Amniotic epithelial cell (primary cell): ENCODE measurements at places on chromosomes 7 and 10.

DNA sequence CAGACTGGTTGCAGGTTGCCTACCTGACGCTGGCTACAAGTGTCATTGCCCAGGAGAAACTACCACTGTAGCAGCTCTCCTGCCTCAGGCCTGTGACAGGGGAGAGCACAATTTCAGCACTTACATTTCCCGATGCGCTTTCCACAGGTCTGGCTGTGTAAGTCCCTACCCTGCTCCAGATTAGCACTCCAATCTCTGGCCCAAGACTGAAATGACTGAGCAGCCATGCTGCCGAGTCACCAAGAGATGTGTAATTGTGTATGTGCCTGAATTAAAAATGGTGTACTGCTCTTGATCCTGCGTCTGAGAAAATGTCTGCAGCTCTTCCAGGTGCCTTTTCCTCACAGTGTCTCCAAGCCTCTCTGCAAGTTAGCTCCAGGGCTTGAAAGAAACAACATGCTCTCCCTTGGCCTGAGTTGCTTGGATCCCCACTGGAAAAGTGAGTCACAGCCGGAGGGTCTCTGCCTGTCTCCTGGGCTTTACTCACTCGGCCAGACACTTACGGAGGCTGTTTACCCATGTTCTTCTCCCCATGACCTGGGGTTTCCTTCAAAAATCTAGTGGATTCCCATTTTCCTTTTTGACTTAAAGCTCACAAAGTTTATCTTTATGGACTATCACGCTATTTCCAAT is 1001.7 kb upstream of the KCND2 start:
- DNase-seq = no peak

DNA sequence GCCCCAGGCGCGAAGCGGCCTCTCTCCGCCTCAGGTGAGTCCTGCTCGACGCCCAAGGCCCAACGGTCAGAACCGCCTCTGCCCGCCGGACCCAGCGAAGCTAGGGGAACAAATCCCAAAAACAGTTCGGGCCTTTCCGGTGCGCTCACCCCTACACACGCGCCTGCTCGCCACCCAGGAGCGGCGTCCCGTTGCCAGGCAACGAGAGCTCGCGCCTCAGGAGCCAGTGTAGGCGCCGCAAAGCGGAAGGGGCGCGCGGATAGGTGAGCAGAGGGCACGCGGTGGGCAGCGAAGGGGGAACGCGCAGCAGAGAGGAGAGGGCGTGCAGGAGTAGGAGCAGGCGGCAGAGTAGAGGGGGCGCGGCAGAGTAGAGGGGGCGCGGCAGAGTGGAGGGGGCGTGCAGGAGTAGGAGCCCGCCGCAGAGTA is at the start of the genes DYDC1 and DYDC2:
DYDC1 (minus strand) TSS at position 193 of the 426 bp plus-strand sequence. CDS start 4,154 bp downstream, outside the sequence.
DYDC2 (plus strand) TSS at position 219 of the 426 bp plus-strand sequence. CDS start 5,663 bp downstream, outside the sequence.
- peak; percentile 13 for DNase-seq

DNA sequence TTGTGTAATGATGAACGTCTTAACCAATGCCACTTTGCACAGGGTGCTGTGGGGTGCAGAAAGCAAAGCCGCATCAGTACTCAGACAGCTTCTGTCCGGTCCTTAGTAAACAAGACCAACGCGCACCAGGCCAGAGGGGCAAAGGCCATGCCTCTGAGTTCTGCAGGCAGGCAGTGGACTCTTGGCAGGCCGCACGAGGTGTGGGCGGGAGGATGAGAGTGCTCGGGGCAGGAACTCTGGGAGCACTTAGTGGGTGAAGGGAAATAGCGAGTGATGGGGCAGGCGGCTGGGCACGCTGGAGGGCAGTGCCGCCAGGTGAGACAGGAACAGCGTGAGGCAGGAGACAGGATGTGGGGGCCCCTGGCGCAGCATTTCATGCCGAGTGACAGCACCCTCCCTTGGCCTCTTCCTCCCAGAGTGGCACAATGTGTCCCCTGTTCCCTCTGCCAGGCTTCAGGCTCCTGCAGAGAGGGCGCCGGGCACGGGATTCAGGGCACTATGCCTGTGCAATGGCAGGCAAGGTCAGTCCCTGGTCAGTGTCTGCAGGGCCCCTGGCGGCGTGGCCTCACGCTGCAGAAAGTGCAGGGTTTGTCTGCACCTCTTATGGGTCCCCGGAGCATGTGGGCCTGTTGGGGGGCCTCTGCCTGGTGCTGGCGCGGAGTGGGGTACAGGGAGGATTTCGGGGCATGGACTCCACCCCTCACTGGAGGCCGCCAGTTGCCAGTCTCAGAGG is 60.4 kb downstream of the VIPR2 start:
- no peak for DNase-seq

- no peak for DNase-seq
Observed at GRCh38 chr7:17745610-17746009, 194.7 kb downstream of the SNX13 start.

- peak; percentile 49 for DNase-seq
Observed at GRCh38 chr10:98242823-98243222, 25.2 kb downstream of the LOXL4 start.

- DNase-seq = no peak
Observed at GRCh38 chr7:143390104-143390772, 9.1 kb downstream of the ZYX start.

DNA sequence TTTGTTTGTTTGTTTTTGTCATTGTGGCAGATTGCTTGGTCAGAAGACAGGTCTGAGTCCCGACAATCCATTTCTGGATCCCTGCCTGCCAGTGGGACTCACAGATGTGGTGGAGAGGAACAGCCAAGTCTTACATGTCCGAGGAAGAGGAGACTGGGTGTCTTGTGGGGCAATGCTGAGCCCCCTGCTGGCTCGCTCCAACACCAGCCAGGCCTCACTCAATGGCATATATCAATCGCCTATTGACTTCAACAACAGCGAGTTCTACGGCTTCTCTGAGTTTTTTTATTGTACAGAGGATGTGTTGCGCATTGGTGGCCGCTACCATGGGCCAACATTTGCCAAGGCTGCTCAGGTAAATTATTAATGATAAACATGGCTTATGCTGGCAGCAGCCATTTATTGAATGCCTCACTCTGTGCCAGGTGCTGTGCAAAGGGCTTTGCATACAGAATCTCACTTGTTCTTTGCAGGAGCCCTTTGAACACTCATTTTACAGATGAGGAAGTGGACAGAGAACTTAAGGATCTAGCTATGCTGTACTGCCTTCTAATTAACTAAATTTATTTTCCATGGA is 33.3 kb downstream of the COX15 start:
- DNase-seq = no peak

- DNase-seq = peak; percentile 21
Observed at GRCh38 chr10:17161775-17162174, 32.2 kb upstream of the CUBN start.

DNA sequence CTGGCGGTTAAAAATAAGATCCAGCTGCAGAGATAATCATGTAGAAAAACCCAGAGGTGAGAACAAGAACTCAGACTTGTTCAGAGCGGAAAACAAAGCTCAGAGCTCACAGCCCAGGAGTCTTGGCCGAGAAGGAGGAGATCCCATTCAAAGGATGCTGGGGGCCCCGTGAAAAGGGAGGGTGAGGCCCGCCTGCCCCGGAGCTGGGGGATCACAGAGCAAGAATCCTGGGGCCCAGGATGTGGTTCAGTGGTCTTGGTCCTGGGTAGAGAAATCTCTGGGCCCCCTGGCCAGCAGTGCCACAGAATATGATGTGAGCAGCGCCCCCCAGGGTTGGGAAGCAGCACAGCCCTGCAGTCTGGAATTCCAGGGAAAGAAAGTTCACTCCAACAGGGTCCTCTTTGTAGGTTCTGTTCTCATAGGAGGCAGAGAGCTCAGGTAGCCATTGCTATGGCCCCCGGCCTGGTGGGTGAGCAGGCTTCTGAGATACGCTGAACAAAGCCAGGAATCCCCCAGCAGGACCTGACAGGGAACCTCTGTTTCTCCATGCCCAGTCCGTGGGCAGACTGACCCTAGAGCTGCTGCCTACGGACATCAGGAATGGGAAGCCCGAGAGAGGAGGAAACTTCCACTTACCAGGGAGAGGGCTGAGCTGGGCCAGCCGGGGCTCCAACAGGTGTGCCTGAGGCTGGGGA is 77.7 kb upstream of the GNA12 start:
- no peak for DNase-seq

DNA sequence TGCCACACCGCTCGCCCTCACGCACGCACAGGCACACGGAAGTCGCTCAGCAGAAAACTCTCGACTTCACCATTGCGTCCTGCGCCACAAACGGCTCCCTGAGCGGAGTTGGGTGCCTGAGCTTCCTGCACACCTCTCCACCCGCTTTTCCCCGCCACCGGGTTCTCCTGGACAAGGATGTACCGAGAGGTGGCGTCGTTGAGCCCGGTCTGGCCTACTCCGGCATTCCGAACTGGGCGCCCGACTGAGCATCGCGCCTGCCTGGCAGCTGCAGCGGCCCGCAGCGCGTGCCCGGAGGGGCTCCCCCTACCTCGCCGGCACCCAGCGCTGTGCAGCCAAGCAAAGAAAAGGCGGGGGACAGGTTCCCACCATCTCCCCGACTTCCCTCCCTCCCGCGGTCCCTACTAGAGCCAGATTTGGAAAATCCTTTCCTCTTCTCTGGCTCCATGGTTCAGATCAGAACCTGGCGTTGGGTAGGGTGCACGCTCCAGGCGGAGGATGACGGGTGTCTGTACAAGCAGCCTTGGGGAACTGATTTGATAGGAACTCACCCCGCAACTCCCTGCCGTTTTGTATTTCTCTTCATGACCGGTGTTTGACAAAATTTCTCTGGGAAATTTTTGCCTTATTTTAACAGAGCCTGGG is 1.7 kb downstream of the SORCS3 start:
- DNase-seq = peak; percentile 16

- no peak for DNase-seq
Observed at GRCh38 chr10:60135020-60135419, 228.7 kb upstream of the CCDC6 start.

DNA sequence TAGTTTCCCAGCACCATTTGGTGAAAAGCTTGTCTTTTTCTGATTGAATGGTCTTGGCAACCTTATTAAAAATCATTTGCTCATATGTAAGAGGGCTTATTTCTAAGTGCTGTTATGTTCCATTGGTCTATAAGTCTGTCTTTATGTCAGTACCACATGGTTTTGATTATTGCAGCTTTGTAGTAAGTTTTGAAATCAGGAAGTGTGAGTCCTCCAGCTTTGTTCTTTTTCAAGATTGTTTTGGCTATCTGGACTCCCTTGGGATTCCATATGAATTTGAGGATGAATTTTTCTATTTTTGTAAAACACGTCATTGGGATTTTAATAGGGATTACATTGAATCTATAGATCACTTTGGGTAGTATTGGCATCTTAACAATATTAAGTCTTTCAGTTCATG is 5.4 kb downstream of the KIF11 start:
- no peak for DNase-seq

- no peak for DNase-seq
Observed at GRCh38 chr10:31395695-31396094, 76.7 kb downstream of the ZEB1 start.

DNA sequence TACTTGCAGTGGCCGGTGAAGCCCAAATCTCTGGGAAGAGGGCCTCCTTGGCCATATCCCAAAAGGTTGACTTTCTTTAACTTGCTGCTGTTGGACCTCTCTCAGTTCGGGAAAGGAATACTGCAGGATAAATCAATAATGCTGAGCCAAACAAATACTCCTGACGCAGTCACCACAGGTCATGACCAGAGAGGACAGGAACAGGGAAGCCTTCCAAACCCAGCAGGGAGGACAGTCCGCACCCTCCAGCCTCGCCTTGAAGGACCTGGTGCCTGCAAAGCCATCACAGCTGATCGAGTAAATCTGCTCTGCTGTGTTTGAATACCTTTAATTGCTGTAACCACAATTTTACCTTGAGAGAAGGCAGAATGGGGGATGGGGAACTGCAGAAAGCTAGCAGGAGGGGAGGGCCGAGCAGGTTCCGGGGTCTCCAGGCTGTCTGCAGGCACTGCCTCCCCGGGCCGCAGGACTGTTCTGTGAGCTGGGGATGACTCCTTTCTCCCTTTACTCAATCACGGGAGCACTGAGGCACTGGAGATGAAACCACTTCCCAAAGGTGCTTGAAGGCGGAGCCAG is 20.8 kb upstream of the INSIG1 start:
- no peak for DNase-seq

DNA sequence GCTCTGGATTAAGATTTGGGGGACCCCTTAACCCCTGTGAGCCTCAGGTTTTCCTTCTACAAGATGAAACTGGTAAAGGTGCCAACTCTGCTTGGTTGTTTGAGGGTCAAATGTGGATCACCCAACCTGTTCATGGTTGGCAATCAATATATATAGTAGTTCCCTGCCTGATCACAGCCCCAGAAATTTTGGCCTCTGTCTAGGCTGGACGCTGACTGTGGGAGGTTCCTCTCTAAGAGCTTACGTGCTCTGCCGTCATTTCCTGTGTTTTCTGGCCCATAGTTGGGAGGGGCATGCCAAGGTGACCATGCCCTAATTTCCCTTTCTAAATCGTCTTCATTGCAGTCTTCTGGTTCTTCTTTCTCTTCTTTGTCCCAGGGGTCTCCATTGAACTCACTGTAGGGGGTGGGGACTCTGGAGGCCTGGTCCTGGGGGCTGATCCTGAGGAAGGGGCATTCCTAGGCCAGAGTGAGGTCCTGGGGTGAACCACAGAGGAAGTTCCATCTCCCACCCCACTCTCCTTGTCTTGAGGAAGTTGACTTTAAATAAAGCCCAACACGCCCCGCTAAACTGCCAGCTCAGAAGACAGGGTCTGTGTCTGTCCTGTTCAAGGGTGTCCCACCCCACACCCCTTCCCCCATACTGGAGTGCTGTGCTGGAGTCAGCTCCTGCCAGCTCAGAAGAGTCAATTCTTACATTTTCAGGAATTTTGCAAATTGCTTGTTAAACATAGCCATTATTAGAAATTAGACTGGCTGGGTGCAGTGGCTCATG is 98.9 kb upstream of the SDK1 start:
- DNase-seq = no peak

DNA sequence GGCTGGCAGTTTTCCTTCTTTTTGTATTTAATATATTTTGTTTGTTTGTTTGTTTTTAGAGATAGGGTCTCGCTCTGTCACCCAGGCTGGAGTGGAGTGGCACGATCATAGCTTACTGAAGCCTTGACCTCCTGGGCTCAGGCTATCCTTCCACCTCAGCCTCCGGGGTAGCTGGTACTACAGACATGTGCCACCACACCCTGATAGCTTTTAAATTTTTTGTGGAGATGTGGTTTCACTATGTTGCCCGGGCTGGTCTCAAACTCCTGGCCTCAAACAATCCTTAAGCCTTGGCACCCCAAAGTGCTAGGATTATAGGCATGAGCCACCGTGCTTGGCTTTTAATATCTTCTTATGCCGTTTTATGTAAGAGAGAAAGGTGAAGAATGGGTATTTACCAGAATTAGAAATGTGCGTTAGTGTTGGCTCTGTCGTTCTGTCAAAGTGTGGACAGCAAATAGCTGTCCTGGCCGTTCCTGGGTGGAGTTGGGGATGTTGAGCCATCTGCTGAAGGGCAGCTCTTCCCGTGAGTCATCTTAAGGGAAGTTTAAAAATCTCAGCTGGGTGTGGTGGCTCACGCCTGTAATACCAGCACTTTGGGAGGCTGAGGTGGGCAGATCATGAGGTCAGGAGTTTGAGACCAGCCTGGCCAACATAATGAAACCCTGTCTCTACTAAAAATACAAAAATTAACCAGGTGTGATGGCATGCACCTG is 14.8 kb downstream of the OGDH start:
- no peak for DNase-seq

DNA sequence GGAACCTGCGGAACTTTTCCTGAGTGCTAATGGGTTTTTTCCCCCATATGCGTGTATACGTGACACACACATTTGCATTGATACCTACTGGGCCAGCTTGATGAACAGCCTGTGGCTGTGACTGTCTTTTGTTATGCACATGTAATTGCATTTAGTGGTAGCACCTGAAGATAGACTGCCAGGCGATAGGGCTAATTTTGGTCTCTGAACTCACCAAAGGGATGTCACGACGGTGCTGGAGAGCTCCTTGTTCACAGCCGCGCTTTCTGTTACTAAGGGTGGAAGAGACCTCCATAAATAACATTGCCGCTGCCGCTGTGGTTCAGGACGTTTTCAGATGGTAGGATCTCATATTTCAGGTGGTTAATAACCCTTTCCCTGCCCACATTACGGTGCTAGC is 133.2 kb downstream of the CAMK1D start:
- DNase-seq = no peak
